ENCODE measurements at places on chromosomes 3 and 15. TPM values are rescaled to one million over a fixed set of nuclear protein-coding genes. Genes with fewer than 3 reads are reported as not detected.

CORO2B gene
- 3.2 TPM for total RNA-seq

FAM174B gene
- total RNA-seq, result 38.5 TPM

CCR9 gene
- not detected for total RNA-seq

BOC gene
- total RNA-seq, result 4.0 TPM

CLDN16 gene
- not detected for total RNA-seq

SPG21 gene
- 64.2 TPM for total RNA-seq

GALK2 gene
- 12.4 TPM for total RNA-seq

FBXO40 gene
- 0.15 TPM for total RNA-seq

SSUH2 gene
- 0.61 TPM for total RNA-seq

TIMP4 gene
- total RNA-seq, result 8.5 TPM

Measured in H9 (cell line).